ENCODE measurements at places on chromosomes 1 and 21. TPM values are rescaled to one million over a fixed set of nuclear protein-coding genes. Genes with fewer than 3 reads are reported as not detected.

GRCh38 chr1:34781071-34781843 lies at the start of gene GJB3:
TSS of gene GJB3 (plus strand) at chr1:34781214. CDS start at chr1:34784763, 3,549 bp downstream.
- peak; percentile 40 for DNase-seq

- DNase-seq: peak; percentile 68
These were observed at the start of gene LPAR3 for GRCh38 chr1:84892705-84893618. TSS of gene LPAR3 (minus strand) at chr1:84893206. CDS start at chr1:84866120, 27,086 bp downstream.

DNA sequence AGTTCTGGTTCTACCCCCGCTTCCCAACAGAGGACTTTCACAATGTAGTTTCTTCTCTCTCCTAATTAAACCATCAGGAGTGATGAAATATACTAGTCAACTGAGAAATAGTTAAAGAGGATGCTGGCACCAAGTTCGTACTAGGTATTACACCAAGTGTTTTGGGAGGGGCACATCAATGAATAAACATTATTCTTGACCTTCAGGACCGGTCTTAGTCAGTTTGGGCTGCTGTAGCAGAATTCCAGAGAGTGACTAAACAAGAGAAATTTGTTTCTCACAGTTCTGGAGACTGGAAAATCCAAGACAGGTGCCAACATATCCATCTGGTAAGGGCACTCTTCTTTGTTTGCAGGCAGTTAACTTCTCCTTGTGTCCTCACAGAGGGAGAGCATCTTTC lies 103.8 kb downstream of the SPATA17 start:
- no peak for DNase-seq

Gene ITGB2
- 0.09 TPM for total RNA-seq

Gene VCAM1
- total RNA-seq: 81.5 TPM
